ENCODE measurements at places on chromosomes 7 and 10.

DNA sequence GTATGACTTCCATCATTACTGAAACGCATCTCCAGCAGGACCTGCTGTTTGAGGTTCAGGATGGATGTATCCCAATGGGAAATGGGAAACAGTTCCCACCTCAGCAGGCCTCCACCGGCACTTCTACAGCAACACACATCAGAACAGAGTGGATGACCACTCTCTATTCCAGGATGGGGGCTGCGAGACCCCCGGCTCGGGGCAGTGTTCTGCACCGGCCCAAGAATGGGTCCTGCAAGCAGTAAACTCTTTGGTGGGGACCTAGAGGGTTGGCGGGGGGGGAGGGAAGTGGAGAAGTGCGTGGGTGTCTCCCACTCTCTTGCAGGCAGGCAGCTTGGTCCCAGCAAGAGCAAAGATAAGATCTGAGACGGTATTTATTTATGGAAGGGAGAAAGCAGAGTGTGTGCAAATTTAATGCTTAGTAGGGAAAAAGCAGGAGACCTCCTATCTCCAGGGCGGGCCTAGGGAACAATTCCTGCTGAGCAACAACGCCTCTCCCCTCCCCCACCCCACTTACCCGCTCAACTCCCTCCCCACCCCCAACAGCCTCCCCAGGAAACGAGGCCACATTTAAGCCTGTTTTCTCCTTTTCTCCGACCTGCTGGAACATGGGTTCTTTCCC, 4.0 kb downstream of the SFMBT2 start:
- no peak for DNase-seq

- DNase-seq = no peak
Measured at GRCh38 chr7:44891791-44892190, 6.5 kb upstream of the PURB start.

GRCh38 chr10:46227936-46228562, 58.7 kb upstream of the ANTXRL start:
- DNase-seq = no peak

DNA sequence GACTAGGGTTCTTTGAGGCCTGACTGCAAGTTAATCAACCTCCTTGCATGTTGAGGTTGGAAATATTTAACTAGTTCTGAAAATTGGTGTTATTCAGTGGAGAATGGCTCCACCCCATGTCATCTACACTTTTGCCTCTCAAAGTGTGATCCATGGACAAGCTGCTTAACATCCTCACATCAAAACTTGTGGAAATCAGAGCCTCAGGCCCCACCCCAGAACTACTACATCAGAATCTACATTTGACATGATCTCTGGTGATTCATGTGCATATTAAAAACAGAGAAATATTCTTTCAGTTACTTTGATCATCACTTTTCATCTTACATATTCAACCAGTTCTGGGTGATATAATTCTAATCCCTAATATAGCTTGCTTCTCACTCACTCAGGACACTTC, 632.9 kb downstream of the ARL4A start:
- DNase-seq = no peak

DNA sequence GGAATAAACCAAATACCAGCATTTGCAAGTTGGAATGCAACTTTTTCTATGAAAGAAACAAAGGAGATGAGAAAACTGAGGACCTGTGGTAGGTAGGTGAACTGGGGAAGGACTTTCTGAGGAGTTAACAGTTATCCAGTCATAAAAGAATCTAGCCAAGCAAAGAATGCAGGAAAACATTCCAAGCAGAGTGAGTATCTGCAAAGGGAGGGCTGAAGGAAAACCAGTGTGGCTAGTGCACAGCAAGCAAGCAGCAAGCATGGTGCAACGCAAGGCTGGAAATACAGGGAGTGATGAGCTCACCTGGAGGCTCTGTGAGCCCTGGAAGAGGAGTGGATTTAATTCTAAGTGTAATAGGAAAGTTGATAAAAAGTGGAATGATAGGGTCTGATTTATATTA, 44.0 kb downstream of the RTKN2 start:
- no peak for DNase-seq

DNA sequence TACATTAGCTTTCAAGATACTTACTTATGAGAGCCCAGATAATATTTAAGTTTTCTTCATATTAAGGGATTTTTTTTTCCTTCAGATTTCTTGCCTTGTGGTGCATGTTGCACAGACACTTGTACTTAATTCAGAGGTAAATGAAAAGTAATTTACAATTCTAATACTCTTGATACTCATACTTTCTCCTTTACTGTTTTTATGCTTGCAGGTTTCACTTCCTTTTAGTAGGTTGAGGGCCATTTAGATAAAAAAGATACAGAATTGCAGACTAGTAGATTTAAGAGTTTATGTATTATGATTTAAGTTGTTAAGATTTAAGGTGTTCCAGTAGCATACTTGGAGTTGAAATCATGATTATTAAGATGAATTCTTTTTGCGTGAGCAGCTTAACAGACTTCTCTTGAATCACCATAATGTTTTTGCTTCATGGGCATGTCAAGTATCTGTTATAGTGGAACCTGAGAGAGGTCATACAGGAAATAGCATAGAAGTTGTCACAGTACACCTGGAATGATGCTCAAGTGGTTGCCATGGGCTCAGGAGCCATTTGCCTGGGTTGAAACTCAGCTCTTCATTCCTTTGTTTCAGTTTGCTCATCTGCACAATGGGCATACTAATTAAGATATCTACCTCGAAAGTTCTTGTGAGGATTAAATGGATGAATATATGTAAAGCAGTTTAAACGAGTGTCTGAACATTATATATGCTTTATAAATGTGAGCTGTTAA, 174.8 kb upstream of the PRPS1L1 start:
- DNase-seq = no peak

- DNase-seq = no peak
Measured at GRCh38 chr10:71597821-71598498, 121.6 kb downstream of the C10orf105 start.

DNA sequence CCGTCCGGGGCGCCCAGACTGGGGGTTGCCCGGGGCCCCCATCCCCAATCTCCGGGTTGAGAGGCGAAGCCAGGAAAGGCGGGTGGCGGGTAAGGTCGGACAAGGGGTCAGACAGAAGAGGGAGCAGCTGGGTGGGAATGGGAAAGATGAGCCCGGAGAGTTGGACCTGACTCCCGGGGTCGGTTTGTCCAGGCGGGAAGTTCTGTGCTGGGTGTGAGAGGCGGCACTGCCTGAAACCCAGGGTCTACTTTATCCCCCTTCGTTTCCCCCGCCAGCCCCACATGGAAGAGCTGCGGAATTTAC, 675 bp downstream of the SLC4A2 start:
- DNase-seq = no peak

GRCh38 chr7:45155357-45155900, 2.2 kb upstream of the RAMP3 start:
- no peak for DNase-seq

GRCh38 chr10:90746829-90747228, 111.0 kb downstream of the HTR7 start:
- no peak for DNase-seq

DNA sequence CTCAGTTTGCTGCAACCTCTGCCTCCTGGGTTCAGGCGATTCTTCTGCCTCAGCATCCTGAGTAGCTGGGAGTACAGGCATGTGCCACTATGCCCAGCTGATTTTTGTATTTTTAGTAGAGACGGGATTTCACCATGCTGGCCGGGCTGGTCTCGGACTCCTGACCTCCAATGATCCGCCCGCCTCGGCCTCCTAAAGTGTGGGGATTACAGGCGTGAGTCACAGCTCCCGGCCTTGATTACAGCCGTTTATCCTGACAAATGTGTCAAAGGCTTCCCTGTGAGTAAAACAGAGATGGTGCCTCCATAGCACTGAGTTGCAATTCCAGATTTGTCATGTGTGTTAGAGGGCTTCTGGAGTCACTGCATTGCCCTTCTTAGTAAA, 273.7 kb downstream of the CCDC3 start:
- DNase-seq = no peak
